Vagina (tissue), 2 donors: ENCODE measurements at places on chromosomes 1 and 21.

DNA sequence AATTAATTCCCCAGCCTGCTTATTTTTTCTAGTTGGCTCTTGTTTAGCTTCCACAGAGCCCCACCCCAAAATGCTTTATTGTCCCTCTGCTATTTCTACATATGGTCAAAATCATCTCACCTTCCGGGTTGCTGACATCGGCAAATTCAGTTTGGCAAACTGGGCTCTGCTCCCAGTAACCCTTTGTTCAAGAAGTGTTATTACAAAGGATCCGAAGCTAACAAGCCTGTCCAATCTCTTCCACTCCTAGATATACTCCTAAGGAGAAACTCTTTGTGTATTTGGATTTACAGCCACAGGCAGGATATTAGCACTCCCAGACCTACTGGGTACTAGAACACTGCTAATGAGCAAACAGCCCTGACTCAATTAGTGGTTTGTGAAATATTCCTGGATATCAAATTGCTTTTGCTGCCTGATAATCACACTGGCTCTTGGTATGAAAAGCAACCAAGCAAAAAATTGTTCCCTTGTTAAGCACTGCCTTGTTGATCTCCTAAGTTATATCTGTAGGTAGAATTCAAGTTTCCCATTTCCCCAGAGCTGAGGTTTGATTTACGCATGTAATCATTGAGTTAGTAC, 4.0 kb downstream of the JUN start:
- H3K4me1 ChIP-seq, result peaks cover 17% of the 10 kb centered on the region
- H3K27me3 ChIP-seq, result no peaks in the 10 kb centered on the region
- H3K27ac ChIP-seq, result peak overlapping the region; percentile 100
- H3K4me3 ChIP-seq, result peak overlapping the region; percentile 95

DNA sequence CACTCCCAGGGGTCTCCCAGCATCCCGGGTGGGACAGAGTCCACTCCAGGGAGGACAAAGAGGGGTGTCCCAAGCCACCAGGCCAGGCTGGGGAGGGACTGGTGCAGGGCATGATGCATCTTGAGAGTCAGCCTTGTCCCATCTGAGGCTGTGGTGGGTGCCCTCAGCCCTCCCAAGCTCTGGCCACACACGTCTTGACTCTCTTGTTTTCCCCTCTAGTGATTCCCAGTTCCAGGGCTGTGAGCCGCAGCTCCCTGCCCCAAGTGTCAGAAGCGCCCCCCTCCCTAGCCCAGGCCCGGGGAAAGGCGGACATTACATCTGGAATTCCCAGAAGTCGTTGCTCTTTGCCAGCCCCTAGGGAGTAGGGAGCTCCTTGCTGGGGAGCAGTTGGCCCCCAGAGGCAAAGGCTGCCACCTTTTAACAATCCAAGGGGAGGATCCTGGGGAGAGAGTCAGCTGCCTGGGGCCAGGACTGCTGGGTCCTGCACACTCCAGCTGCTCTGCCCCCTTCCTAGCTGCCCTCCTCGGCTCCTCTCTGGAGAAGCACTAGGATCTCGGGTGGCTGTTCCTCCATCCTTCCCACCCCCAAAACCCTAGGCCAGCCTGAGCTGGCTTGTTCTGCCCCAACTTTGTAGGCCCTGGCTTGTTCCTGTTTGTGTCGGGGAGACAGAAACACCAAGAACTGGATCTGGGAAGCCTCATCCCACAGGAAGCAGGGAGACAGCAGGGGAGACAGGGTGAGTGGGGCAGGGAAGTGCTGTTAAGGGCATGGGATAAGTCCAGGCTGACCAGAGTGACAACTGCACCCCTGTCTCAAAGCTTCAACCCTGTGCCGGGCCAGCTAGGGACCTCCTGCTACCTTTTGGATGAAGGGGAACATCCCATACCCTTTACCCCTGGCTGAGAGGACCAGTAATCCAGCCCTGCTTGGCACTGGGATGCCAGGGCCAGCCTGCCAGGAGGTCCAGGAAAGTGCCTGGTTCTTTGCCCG, 3.2 kb upstream of the PTPN7 start:
- H3K4me1 ChIP-seq, result peaks cover 26% of the 10 kb centered on the region
- H3K36me3 ChIP-seq, result no peaks in the 10 kb centered on the region
- H3K27ac ChIP-seq, result peak overlapping the region; percentile 36
- no peak for DNase-seq

DNA sequence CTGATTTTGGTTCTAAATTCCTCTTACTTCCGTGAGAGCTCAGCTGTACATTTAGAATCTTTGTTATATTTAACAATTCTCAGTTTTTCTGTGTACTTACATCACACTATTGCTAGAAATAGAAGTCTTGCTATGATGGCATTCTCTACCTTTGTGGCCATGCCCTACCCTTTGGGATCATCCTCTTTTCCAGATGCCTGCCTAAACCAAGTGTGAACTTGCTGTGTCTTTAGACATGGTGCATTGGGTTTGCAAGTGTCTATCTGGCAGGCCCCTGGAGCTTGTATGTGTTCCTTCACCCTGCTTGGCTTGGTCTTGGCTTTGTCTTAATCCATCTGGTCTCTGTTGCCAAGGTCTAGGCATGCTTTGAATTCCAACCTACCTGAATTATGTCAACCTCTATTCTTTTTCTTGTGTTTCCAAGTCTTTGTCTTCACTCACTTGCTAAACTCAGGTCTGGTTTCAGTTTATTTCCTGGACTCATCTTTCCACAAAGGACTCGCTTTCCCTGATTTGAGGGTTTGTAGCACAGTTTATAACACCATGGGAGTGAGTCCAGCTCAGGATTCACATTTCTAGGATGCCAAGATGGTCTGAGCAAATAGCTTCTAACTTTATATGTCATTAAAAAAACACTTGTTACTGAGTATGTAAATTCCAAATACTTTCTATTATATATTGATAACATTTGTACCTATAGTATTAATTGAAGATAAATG, 20.6 kb upstream of the APOBEC4 start:
- peaks cover 8% of the 10 kb centered on the region for H3K4me1 ChIP-seq
- H3K27ac ChIP-seq, result no peak overlapping the region

DNA sequence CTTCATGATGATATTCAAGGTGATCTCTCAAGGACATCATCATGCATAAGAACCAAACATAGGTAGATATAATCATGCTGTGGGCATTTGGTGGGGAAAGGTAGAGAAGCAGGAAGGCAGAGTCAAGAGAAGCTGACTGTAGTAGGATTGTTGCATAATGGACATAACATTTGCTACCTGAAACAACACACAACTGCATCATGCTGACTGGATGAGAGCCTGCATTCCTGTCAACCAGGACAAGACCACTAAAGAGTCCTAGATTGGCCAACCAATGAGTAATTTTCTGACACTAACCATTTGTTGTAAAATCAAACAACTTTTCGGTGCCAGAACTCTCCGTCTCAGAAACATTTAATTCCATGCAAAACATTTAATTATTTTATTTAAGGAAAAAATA, 377.2 kb downstream of the PLPP3 start:
- no peak overlapping the region for H3K4me3 ChIP-seq
- H3K27ac ChIP-seq, result peak overlapping the region; percentile 30
- peaks cover 29% of the 10 kb centered on the region for H3K4me1 ChIP-seq
- H3K27me3 ChIP-seq, result no peaks in the 10 kb centered on the region
- no peak for DNase-seq
- no peaks in the 10 kb centered on the region for H3K36me3 ChIP-seq

DNA sequence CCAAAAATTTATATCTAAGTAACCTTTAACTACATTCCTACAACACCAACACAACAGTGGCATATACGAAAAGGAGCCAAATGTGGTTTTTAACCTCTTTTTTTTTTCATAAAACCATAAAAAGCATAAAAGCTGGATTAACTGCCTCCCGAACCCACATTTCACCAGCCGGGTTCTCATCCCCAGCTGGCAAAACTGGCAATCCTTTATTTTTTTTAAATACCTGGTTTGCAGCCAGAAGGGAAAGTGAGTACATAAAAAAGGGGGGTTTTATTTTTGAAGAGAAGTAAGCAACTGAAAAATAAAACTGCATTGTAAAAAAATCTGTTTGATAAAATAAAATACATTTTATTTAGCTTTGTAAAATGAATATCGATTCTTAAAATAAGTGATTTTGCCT, 295.4 kb downstream of the AKT3 start:
- no peak overlapping the region for H3K4me3 ChIP-seq
- DNase-seq, result no peak
- no peaks in the 10 kb centered on the region for H3K4me1 ChIP-seq
- H3K27ac ChIP-seq, result no peak overlapping the region

- H3K27me3 ChIP-seq, result no peaks in the 10 kb centered on the region
- DNase-seq, result no peak
- peaks cover 14% of the 10 kb centered on the region for H3K36me3 ChIP-seq
- peak overlapping the region; percentile 62 for H3K27ac ChIP-seq
Measured at GRCh38 chr21:46661642-46662366, 26.3 kb downstream of the PRMT2 start.

DNA sequence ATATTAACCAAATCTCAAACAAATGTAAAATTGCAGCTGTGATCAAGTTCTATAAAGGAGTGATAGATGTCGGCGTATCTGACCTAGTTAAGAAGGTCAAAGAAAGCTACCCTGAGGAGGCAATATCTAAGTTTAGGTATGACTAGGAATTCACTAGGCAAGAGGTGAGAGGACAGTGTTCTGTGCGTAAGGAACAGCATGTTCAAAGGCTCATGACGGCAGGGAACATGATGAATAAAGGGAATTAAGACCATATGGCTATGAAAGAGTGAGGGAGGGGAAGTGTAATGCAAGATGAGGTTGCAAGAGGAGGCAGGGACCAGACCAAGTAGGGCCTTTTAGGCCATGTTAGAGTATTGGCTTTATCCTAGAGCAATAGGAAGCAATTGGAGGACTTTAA, 8.6 kb downstream of the LIX1L start:
- no peaks in the 10 kb centered on the region for H3K27me3 ChIP-seq
- H3K27ac ChIP-seq, result no peak overlapping the region
- DNase-seq, result no peak
